ENCODE measurements at places on chromosomes 12 and 14. TPM values are rescaled to one million over a fixed set of nuclear protein-coding genes. Genes with fewer than 3 reads are reported as not detected.

DNA sequence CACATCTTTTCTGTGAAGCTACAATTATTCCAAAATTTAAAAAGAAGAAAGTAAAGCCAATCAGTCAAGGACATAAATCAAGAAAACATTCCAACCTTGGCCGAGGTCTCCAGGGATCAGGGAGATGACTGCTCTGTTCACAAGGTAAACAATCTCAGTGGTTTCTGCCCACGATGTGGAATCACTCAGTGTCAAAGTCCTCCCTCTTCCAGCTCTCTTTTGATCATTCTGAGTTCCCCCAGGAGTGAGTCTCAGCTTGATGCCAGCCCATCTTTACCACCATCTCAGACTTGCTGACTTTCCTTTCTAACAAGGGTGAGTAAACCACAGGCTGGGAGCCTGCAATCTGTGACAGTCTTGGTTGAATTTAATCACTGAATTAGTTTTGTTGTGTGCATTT, 4.8 kb upstream of the SERPINA9 start:
- no peak for DNase-seq

SLC25A47 gene
- 0.06 TPM for total RNA-seq

GRCh38 chr14:70047598-70048312, 141.0 kb downstream of the SLC8A3 start:
- DNase-seq: no peak

DNA sequence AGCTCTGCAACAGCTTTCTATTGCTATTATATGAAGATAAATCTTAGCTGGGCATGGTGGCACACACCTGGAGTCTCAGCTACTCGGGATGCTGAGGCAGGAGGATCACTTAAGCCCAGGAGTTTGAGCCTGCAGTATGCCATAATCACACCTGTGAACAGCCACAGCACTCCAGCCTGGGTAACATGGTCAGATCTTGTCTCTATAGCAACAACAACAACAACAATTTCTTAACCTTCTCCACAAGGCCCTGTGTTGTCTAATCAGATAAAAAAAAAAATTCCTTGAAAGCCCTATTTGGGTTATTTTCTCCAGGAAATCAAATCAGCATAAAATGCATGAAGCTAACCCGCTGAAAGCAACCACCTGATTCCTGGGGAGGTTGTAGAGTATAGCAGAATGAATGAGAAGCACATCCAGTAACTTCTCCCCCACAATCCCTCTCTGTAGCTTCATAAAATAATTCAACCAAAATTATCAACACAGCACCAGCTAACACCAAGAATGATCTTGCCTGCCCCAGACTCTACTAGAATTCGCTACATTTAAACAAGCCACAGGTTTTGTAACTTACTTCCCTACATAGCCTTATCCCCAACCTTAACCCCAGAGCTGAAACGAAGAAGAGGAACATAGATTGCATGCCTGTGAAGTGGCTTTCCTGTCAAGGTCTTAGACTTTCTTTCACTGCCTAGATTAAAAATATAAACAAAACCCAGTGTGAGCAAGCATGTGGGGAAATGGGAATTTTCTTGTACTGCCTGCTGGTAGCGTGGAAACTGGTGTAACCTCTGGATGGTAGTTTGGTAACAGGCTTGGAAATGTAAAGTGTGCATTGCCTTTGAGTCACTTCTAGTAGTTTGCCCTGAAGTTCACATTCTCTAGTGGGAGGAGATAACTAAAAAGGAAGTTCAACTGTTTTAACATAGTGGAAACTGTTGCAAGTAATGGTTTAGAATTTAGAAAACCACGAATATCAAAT, 6.0 kb upstream of the STK38L start:
- no peak for DNase-seq

DNA sequence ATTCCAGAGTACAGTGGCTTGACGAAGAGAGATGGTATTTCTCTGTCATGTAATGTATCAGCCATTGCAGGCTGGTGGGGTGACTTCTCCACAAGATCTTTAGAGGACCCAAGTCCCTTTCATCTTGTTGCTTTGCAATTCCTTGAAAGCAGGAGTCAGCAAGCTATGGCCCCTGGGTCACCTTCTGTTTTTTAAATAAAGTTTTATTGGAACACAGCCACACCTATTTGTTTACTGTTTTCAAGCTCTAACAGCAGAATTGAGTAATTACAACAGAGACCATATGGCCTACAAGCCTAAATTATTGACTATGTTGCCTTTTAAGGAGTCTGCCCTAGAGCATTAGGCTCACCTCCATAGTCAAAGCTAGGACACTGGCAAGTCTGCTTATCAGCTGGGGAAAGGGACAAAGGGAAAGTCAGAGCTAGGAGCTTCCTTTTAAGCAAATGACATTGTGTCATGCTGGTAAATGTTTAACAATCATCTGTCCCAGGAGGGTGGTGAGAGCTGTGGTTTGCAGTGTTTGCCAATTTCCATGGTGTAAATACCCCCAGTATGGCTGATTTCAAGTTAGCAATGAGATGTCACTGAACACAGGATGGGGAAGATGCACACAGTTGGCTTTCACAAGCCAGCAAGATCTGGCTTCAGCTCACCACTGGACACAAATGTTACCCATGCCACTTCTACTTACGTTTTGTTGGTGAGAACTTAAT, 87.7 kb upstream of the PWP1 start:
- no peak for DNase-seq

WNT1 gene
- not detected for total RNA-seq

- no peak for DNase-seq
These were observed 293.2 kb upstream of the FAR2 start for GRCh38 chr12:28855761-28856310.

GRCh38 chr12:57523706-57524614, 1.3 kb downstream of the MBD6 start:
- DNase-seq: no peak

GRCh38 chr14:89848165-89848564, 106.4 kb downstream of the EFCAB11 start:
- DNase-seq: peak; percentile 24

RSRC2 gene
- total RNA-seq: 62.7 TPM

HOXC10 gene
- 48.6 TPM for total RNA-seq

NR4A1 gene
- total RNA-seq: 16.5 TPM

DNA sequence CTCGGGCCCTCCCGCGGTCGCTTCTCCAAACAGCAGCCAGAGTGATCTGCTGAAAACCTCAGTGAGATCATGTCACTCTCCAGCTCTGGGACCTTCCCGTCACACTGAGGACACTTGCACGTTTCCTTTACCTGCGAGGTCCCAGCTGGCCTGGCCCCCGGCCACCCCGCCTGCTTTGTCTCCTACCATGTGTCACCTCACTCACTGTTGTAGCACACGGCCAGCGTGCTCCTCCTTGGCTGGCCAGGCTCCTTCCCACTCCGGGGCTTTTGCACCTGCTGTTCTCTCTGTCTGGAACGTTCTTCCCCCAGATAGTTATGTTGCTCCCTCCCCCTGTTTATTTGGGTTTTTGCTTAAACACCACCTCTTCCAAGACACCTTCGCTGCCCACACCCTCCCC, 199.0 kb downstream of the TSPAN9 start:
- peak; percentile 77 for DNase-seq

GRCh38 chr14:69665631-69666030, 54.2 kb downstream of the SUSD6 start:
- DNase-seq: no peak

GCN1 gene
- 79.0 TPM for total RNA-seq

DNA sequence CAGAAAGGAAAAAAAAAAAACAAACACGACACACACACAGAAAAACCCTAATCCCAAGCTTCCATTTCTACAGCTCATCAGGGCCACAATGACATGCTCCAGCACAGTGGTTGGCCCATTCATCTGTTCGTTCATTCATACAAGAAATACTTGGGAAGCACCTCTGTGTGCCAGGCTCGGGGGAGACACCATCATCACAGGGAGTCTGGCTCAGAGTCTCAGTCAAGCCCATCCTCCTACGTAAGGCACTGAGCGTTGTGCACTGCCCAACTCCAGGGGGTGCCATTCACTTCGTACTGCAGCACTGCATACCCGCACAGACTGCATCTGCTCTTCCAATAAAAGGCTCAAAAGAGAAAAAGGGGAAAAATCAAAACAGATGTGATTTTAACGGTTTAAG, 15.3 kb downstream of the VPS37B start:
- peak; percentile 59 for DNase-seq

CCDC175 gene
- not detected for total RNA-seq

DNA sequence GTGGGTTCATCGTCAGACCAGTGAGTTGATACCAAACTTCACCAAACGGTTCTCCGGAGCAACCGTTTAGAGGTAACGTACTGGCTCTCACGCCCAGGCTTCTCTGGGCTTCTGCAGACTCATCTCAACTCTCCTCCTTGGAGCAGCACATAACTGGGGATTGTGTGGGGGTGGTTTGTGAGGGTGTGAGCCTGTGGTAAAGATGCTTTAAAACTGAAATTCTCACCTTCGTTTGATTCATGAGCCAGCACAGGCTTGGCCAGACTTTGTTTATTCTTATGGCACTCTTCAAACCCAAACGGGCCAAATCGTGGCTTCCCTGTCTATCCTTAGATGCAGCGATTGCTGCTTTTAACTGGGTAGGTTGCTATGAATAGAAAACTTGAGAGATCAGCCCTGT, 121.3 kb downstream of the SAMD4A start:
- DNase-seq: no peak

KRT83 gene
- total RNA-seq: 0.07 TPM

DNA sequence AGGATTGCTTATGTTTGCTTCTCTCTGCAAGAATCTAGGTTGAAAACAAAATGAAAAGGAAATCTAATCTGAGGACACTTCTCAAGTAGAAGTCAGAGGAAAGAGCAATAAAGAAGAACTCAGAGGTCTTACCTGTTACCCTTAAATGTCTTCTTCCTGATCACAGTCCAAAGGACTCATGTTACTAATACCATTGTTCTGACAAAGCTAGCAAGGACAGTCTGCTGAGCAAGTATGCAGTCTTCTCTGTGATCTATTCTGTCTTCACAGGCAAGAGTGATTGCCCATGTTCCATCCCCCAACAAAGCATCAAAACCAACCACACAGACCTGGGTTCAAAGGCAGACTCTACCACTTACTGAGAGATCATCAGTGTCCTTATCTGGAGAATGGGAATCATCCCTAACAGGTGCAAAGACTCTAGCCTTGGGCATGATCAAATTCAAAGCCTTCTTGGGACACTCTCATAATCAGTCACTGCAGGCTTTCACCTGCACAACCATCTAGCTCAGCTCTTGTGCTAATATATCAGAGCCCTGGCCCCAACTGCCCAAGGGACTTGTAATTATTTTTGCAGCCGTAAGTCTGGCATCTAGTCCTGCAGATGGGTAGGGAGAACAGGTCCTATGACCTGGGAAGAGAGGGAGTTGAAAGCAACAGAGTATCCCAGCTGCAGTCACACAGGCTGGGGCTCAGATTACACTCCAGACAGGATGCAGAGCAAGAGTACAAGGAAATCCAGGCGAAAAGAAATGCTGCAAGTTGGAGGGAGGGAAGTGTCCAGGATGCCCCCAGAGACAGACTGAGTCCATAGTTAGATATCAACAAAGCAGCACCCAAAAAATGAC, 97.9 kb upstream of the NUDT4 start:
- DNase-seq: no peak

VRTN gene
- not detected for total RNA-seq

GYS2 gene
- not detected for total RNA-seq

GRCh38 chr12:119444462-119445044, 110.0 kb downstream of the CCDC60 start:
- peak; percentile 23 for DNase-seq

GRCh38 chr12:107660235-107660634, 25.4 kb upstream of the PWP1 start:
- DNase-seq: no peak

CACNA1C gene
- total RNA-seq: 2.8 TPM

All from G401 (cell line).